ENCODE measurements at places on chromosomes 12 and 14.

- DNase-seq, result no peak
Measured at GRCh38 chr12:53659571-53659981, 16.3 kb downstream of the ATP5MC2 start.

- no peak for DNase-seq
Measured at GRCh38 chr12:132492951-132493350, 3.0 kb downstream of the FBRSL1 start.

DNA sequence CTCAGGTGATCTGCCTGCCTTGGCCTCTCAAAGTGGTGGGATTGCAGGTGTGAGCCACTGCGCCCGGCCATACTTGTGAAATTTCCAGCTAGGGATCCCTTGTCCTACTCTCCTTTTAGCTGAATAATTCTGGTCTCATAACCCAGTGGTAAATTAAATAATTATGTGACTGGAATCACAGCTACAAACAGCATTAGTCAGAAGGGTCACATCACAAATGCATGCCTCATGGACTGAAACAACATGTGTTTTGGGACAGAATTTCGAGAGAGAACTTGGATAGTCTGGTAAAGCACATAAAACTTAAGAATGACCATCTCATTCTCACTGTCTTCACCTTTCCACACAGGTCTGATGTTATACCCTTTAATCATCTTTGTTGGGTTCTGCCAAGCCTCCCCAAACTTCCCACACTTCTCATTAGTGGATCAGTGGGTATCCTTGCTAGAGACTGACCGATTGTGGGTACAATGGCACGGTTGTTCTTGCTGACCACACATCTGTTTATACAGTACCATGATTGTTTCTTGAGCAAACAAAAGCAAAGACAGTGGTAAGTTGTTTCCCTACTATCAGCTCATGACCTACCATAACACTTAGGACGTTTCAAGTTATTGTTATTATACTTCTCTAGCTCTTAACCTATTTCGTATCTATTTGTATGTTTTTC, 5.1 kb downstream of the GPRC5D start:
- peak; percentile 92 for DNase-seq

DNA sequence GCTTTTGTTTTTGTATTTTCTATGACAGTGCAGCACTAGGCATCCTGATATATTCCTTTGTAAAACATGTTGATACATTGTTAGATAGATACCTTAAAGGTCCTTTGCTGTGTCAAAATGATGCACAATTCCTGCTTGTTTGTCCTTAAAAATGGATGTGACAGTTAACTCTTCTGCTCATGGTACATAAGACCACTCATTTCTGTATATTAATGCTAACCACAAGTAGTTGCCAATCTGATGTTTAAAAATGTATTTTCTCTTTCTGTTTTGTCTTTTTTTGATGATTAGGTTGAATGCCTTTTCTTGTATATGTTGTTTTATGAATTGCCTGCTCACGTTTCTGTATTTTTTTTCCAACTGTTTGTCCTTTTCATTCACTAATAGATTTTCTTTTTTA, 35.1 kb downstream of the ATF7IP start:
- no peak for DNase-seq

GRCh38 chr12:130117701-130118100, 44.6 kb upstream of the FZD10 start:
- no peak for DNase-seq

- DNase-seq, result no peak
Measured at GRCh38 chr14:104523546-104523935, 56.0 kb upstream of the C14orf180 start.

DNA sequence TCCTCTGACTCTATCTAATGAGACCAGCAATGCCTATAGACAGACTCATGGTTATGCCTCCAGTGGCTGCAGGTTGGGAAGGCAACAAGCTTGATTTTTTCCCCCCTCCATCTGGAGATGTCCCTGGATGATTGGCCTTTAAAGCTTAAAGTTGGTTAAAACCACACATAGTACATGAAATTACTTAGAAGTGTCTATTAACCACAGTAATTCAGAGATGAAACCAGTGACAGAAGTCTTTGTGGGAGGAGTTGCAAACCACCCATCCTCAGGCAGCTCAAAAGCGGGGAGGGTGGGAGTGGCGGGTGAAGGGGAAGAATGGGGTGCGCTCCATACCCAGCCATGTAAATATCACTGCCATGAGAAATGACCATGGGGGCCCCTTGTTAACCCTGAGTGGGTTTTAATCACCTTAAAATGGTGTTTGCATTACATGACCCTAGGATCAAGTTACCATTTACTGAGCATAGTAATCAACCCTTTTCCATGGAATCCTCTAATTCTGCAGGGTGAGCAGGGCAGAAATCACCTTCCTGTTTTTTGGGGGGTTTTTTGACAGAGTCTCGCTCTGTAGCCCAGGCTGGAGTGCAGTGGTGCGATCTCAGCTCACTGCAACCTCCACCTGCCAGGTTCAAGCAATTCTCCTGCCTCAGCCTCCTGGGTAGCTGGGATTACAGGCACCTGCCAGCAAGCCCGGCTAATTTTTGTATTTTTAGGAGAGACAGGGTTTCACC, 133.5 kb downstream of the FOXN3 start:
- no peak for DNase-seq

- no peak for DNase-seq
Measured at GRCh38 chr14:63286071-63286470, 32.7 kb downstream of the GPHB5 start.

GRCh38 chr12:124561231-124561630, 6.2 kb downstream of the NCOR2 start:
- DNase-seq, result no peak

DNA sequence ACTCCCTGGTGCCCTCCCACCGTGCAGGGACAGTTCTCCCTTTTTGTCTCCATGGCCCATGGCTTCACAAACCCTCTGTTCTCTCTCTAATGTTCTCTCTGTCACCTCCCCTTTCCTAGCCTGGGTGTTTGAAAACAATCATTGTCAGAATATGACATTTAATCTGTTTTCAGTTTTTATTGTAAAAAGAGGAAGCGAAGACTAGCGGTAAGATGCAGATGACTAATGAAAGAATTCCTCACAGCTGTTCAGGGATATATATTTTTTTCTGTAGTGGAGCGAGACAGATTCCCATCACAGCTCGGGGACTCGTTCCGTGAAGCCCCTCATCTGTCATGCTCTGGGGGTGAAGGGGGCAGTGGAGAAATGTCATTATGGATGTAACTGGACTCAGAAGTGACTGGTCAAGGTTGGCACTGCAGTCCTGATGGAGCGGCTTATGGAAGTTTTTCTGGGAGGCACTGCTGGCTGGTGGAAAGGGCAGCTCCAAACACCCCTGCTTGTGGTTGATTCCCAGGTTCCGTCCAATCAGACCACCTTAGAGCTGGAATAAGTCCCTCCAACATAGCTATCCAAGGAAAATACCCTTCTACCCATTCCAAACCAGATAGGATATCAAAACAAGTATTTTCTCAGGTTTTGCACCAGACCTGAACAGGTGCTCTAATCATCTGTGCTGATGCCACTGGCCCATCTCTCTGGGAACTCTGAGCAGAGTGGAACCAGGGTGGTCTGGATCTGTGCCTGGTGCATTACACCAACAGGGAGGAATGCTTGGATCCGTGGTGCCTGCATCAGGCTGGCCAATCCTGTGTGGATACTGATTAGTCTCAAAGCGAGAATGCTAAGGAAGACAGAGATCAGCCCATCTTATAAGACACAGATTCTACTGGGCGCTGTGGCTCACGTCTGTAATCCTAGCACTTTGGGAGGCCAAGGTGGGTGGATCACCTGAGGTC, 84.7 kb downstream of the GPATCH2L start:
- no peak for DNase-seq

- no peak for DNase-seq
Measured at GRCh38 chr12:109052097-109052413, 321 bp upstream of the USP30 start.

DNA sequence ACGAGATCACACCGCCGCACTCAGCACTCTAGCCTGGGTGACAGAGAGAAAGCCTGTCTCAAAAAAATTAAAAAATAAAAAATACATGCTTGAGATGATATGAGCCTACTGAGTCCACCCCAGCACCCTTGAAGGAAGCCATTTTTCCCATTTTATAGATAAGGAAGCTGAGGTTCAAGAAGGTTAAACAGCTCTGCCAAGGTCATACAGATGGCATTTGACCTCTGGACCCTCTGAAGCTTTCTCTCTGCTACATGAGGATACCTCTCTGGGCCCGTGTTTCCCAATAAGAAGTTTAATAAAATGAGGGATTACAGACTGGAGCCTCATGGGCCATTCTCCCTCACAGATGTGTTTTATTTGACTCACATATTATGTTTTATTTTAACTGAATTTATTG, 53.9 kb upstream of the PNMA1 start:
- DNase-seq, result no peak

DNA sequence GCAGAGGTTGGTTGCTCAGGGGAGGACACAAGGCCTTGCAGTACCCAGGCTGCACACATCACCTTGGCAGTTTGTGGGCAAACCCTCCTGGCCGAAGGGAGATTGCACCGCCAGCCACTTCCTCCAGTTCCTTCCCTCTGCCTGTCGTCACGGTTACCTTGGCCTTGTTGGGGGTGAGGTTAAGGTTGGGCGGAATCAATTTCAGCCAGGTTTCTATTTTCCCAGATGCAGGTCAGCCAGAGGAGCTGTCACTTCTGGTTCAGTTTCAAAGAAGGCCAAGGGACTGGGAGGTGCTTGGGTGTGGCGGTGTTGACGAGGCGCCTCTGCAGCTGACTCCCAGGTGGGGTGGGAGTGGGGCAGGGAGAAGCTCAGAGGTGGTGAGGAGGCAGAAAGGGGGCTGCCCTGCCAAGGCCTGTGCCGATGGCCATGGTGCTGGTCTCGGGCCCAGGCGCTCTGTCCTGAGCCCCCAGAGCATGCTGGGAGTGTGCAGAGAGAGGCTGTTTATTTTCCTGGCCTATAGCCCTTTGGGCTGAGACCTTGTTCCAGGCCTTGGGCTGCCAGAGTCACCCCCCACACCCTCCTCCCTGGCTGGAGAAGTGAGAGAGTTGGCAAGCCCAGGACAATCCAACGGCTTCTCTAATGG, 31.4 kb downstream of the JDP2 start:
- DNase-seq, result no peak

DNA sequence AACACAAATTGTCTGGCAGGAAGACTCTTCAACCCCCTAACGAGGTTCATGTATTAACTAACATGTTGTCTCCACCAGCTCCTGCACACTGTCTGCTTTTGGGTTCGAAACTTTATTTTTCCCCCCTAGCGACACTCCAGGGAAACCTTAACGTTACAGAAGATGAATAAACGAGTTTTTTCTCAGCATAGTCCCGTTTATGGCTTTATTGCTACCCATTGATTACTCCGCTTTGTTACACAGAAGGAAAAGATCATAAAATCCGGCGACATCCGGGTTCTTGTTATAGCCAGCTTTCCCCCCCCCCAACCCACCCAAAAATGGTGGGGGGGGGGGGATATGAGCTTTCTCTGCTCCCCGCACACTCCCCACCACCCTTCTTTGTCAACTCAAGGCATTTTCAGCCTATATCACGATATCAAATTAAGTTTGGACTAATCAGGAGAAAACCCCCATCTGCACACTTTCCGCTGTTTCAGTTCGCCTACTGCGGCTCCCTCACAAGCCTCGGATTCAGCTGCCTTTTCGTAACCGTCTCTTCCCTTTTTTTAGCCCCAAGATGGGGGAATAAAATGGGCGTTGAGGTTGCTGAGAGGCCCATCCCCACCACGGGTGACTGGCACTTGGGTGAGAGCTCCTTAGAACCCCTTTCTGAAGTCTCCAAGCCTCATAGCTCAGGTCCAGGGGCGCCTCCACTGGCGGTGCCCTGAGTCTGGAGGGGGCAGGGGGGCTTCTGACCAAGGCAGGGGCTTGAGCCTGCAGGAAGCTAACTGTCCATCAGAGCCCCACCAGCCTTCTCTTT, 1.4 kb upstream of the HOXC6 start:
- no peak for DNase-seq

- DNase-seq, result no peak
Measured at GRCh38 chr14:25001156-25001555, 48.8 kb downstream of the STXBP6 start.
